ENCODE measurements at places on chromosomes 7 and 10. TPM values are rescaled to one million over a fixed set of nuclear protein-coding genes. Genes with fewer than 3 reads are reported as not detected.

Gene PSD
- total RNA-seq = 0.83 TPM

Gene LBX1
- not detected for total RNA-seq

Gene KCNH2
- 27.3 TPM for total RNA-seq

Gene NPY4R2
- total RNA-seq = not detected

Gene NYAP1
- total RNA-seq = 0.86 TPM

Gene STEAP4
- 124 TPM for total RNA-seq

Gene ACBD7
- total RNA-seq = not detected

Gene WDFY4
- total RNA-seq = 13.2 TPM

Gene CPA4
- 0.62 TPM for total RNA-seq

Gene HMX2
- not detected for total RNA-seq

Gene CFAP69
- 11.4 TPM for total RNA-seq

Gene HIBADH
- 25.9 TPM for total RNA-seq
